ENCODE measurements at places on chromosomes 1 and 21.
A peak's percentile ranks its signal among the peaks of the same experiment; 100 is the strongest.

DNA sequence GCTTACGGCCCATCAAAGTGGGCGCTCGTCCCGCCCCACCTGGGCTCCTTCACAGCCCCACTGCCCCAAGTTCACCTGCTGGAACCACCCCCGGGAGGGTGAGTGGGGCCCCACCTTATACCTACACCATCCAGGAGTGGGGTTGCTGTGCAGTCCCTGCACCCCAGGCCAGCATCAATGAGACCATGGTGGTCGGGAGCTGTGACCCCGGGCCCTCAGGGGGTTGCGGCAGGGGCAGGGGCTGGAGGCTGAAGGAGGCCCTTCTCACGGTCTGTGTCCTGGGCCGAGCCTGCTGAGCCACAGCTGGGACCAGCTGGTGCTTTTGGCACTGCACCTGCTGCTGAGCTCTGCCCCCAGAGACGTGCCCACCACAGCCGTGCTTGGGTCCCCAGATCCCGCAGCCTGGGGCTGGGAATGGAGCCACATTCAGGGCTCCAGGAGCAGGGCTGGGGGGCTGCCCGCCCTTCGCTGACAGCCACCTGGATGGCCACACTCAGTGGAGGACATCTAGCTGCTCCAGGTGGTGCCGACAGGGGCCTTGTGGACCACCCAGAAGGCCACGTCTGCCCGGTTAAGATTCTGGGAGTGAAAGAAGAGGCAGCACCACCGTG is 17.4 kb downstream of the ACTRT2 start:
- DNase-seq: no peak

GRCh38 chr1:188089461-188089860 is 1260.7 kb downstream of the PLA2G4A start:
- DNase-seq: no peak

DNA sequence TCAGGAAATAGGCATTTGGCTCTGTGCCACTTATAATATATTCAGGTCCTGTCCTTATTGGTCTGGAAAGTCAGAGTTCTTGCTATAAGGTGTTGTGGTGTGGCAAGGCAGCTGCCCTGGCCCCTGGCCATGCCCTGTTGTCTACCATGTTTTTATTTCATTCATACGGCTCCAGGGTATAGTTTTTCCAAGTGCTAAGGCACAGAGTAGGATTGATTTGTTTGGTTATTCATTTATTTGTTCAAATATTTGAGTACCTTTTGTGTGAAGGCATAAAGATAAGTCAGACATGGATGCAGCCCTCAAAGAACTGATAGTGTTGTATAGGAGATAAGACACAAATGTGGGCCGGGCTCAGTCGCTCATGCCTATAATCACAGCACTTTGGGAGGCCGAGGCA is 10.1 kb downstream of the ZBTB8B start:
- no peak for DNase-seq

GRCh38 chr21:44401386-44402160 is 48.2 kb downstream of the TRPM2 start:
- DNase-seq: no peak

GRCh38 chr1:2414297-2414958 is 2.1 kb upstream of the PEX10 start:
- peak; percentile 71 for DNase-seq
